ENCODE measurements at places on chromosomes 13 and 19.
A peak's percentile ranks its signal among the peaks of the same experiment; 100 is the strongest.

- peak; percentile 58 for DNase-seq
These were observed 133.9 kb downstream of the DCT start for GRCh38 chr13:94345374-94346195.

DNA sequence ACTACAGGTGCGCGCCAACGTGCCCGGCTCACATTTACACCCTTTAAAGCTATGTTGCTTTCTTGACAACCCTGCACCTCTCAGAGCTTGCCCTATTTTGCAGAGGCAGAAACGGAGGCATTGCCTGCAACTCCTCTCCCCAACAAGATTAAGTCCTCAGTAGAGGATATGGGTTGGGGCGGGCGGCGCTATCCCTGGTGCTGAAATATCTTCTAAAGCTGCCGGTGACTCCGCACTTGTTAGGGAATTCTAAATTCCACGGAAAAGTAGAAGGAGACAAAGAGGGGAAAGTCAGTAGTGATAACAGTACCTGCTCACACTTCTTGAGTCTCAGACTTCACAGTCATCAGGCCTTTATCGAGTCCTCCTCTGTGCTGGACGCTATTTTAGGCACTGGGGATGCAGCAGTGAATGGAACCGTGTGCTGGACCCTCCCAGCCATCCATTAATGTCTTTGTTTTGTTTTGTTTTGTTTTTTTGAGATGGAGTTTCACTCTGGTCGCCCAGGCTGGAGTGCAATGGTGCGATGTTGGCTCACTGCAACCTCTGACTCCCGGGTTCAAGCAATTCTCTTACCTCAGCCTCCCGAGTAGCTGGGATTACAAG is 18.0 kb downstream of the SLC5A5 start:
- no peak for DNase-seq

- no peak for DNase-seq
These were observed 10.5 kb downstream of the NECTIN2 start for GRCh38 chr19:44856421-44857083.

- no peak for DNase-seq
These were observed 33.9 kb upstream of the CEACAM21 start for GRCh38 chr19:41541990-41542584.

DNA sequence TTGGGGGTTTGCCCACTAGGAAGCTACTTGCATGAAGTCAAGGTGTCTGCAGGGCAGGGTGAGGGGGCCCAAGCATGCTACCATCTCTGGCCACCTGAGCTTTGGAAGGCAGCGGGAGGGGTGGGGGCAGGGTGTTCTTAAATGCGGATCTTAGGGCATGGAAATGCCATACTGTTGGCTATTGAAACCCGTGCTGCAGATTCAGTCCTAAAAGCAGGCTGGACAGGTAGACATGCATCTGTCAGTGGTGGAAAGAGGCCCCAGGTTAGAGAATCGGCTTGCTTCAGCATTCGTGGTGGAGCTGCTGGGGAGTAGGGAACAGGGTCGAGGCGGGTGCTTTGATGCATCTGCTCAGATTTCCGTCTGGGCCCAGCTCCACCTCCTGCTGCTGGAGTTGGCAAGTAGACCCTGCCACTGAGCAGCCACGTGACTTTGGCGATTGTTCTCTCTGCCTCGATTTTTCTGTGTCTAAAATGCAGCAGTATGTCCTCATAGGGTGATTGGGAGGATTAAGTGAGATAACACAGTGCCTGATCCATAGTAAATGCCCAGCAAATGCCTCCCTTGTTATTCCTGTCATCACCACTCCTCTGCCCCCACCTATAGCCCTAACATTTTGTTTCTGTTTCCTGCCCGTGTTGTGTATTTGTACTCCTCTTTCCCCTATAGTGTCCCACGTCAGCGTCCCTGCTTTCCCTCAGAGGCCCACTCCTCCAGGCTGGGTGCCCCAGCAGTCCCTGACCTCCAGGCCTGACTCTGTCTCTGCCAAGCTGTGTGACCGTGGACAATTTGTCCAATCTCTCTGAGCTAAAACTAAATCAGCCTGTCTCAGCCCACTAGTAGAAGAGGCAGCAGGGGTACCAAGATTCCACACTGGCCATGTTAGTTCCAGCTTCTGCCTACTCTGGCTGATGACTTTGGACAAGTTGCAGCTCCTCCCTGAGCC is 5.8 kb downstream of the PPP1R37 start:
- DNase-seq = no peak

DNA sequence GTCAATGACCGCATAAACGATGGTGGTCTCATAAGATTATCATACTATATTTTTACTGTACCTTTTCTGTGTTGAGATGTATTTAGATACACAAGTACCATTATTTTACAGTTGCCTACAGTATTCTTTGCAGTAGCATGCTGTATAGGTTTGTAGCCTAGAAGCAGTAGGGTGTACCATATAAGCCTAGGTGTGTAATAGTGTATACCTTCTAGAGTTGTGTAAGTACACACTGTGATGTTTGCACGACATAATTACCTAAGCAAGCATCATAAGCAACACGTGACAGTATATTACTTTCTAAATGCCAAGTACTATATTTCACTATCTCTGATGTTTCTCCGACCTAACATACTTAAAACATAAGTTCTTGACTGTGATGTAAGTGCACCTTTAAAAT is 2.7 kb downstream of the LPAR6 start:
- DNase-seq = peak; percentile 41

DNA sequence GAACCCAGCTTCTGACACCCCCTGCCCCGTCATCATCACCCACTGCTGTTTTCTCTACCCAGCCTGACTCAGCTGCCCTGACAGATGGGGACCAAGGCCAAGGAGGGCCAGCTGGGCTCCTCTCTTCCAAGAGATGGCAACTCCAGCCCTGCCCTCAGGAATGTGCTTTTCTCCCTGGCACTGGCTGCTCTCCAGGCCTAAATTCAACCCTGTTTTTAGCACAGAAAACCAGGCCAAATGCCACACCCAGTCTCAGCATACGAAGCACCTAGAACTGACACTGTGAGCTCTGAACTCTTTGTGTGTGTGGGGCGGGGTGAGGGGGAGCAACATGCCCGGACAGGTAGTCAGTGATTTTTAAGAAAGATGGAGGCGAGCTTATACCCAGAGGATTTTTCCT is 23.4 kb upstream of the IGFL1 start:
- peak; percentile 73 for DNase-seq

DNA sequence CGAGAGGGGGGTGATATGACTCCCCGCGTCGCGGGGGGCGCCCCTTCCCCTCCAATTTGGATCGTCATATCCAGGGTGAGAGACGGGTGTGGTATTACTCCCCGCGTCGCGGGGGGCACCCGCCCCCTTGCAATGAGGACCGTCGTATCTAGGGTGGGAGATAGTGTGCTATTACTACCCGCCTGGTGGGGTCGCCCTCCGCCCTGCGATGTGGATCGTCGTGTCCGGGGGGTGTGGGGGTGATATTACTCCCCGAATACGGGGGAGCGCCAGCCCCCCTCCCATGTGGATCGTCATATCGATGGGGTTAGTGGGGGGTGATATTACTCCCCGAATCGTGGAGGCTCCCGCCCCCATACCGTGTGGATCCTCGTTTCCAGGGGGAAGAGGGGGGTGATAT is 29.2 kb upstream of the RGCC start:
- DNase-seq = no peak

GRCh38 chr13:42168496-42168895 is 103.5 kb upstream of the AKAP11 start:
- DNase-seq = no peak

DNA sequence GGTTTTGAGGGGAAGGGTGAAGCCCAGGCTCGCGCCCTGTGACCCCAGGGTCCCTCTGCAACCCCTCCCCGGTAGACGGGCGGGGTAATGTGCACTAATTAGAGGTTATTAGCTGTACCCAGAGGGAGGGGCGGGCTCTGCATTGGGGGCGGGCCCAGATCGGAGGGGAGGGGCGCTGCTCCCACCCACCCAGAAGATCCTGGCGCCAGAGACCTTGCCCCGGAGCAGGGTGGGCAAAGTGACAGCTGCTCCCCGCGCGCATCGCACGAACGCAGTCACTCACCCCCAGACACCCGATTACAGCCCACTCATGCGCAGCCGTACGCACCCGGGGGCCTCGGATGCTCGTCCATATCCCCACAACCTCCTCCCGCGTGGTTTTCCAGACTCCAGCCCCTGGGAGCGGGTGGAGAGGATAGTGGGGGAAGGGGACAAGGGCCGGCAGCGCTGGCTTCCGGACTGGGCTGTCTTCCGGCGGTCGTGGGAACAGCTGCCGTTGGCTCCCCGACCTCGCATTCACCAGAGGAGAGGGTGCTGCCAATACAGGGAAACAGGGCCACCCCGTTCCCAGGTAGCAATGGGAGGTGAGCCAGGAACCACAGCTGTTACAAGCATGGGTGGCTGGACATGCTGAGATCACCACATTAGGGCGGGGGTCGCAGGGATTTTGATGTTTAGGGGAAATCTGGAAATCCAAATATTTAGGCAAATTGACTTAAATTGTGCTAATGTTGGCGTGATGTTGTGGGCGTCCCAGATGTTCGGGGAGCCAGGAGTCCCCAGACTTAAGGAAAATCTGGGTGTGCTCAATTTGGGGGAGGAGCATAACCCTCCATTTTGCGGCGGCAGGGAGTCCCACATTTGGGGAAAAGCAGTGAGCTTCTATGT is 2.9 kb upstream of the HOOK2 start:
- DNase-seq = no peak

DNA sequence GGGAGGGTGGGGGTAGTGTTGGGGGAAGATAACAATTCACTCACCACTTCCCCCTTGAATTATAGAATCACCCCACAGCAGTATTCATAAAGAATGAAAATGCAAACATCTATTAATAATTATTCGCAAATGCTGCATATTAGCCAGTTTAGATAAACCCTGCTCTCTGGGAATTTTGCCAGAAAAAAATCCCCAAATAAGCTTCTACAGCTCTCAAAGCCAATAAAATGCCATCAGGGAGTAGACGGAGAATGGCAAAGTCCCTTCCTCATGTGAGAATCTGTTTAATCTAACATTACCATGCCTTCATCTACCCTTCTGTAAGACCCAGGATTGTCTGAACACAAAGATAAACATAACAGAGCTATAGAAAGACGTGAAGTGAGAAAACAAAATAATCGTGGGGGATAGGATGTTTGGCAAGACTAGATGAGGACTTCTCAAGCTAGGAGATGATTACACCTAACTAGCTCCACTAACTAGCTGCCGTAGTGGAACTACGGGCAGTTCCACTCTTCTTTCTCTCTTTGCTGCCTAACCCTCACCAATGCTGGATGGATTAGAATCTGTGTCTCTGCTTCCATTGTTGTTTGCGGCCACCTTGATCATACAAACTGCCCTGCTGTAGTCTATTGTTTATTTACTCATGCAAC is 32.4 kb upstream of the CACNA1A start:
- no peak for DNase-seq

GRCh38 chr19:3506384-3507340 is 551 bp downstream of the FZR1 start:
- DNase-seq = no peak

GRCh38 chr13:105363261-105364190 is 1171.9 kb downstream of the EFNB2 start:
- no peak for DNase-seq

- DNase-seq = no peak
These were observed 96.6 kb downstream of the COL4A2 start for GRCh38 chr13:110403721-110404120.

GRCh38 chr13:50126263-50126992 is 111.2 kb downstream of the KCNRG start:
- no peak for DNase-seq
